ENCODE measurements at places on chromosomes 4 and X. TPM values are rescaled to one million over a fixed set of nuclear protein-coding genes. Genes with fewer than 3 reads are reported as not detected.

DNA sequence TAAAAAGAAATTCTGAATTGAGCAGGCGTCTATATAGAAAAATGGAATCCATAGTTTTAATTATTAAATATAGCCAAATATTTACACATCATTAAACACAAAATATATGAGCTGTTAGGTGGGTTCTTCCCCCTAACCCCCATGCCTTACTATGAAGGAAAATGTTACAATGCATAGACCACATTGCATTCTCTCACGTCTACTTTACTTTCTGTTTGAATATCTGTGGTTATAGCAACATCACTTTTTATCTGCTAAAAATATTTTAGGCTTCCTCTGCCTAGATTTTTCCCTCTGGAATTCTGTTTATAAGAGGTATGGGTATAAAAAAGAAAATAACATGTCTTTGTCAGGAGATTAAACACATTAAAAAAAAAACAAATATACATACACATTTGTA is 73.1 kb downstream of the MAML3 start:
- H3K4me3 ChIP-seq, result no peak overlapping the region
- no peak for DNase-seq
- no peaks in the 10 kb centered on the region for H3K27me3 ChIP-seq
- H3K4me1 ChIP-seq, result peaks cover 46% of the 10 kb centered on the region
- no peaks in the 10 kb centered on the region for H3K36me3 ChIP-seq
- H3K27ac ChIP-seq, result peak overlapping the region; percentile 94

DNA sequence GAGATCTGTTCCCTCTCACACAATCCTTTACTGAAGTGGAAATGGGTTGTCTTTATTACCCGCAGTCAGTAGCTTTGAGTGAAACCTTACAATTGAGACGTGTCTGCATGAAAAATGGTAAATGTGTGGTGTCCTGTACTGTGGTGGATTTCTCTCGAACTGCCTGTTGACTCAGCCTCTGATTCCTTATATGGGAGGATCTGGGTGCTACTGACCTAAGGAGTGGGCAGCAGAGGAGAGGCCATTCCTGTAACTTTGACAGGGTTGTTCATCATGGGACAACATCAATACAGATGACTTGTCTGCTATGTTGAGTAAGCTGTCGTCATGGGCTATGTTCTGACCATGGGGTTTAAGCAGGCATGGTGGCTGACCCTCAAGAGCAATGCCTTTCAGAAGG is 159.6 kb upstream of the WDR1 start:
- no peaks in the 10 kb centered on the region for H3K27me3 ChIP-seq
- H3K27ac ChIP-seq, result no peak overlapping the region
- no peaks in the 10 kb centered on the region for H3K4me1 ChIP-seq
- H3K4me3 ChIP-seq, result no peak overlapping the region
- no peak for DNase-seq

DNA sequence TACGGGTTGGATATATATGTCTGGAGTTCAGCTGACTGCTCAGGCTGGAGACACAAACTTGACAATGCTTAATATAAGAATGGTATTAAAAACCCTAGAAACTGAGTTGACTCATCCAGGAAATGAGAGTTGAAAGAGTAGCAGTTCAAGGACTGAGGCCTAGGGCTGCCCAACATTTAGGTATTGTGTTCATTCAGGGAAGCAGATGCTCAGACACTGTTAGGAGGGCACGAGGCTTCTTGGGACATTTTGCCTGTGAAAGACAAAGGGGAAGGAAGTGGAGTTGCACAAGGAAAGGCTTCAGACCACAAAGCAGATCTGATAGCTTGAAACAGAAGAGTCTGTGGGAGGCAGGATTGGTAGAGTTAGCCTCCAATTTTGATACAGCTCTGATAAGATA is 52.0 kb upstream of the HS3ST1 start:
- H3K4me3 ChIP-seq, result no peak overlapping the region
- H3K27me3 ChIP-seq, result no peaks in the 10 kb centered on the region
- H3K36me3 ChIP-seq, result no peaks in the 10 kb centered on the region

DNA sequence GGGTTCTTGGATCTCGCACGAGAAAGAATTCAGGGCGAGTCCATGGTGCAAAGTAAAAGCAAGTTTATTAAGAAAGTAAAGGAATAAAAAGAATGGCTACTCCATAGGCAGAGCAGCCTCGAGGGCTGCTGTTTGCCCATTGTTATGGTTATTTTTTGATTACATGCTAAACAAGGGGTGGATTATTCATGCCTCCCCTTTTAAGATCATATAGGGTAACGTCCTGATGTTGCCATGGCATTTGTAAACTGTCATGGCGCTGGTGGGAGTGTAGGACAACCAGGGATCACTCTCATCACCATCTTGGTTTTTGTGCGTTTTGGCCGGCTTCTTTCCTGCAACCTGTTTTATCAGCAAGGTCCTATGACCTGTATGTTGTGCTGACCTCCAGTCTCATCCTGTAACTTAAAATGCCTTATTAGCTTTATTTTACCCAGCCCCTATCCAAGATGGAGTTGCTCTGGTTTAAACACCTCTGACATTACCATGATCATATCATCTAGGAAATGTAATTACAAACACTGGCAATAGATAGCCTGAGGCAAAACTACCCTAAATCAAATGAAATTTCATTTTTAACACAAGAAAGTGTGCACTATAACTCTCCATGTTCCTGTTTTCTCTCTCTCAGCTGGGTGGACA is 94.3 kb upstream of the ATXN3L start:
- no peak overlapping the region for H3K4me3 ChIP-seq
- peak overlapping the region; percentile 34 for H3K27ac ChIP-seq
- peaks cover 11% of the 10 kb centered on the region for H3K4me1 ChIP-seq
- no peaks in the 10 kb centered on the region for H3K27me3 ChIP-seq

Gene XPNPEP2
- 0.21 TPM for polyA plus RNA-seq

Gene ADH1C
- polyA plus RNA-seq, result not detected

- no peaks in the 10 kb centered on the region for H3K36me3 ChIP-seq
- no peaks in the 10 kb centered on the region for H3K27me3 ChIP-seq
- no peak overlapping the region for H3K27ac ChIP-seq
- no peak for DNase-seq
Measured at GRCh38 chr4:54152846-54153600, 53.1 kb downstream of the GSX2 start.

- no peak overlapping the region for H3K4me3 ChIP-seq
- peaks cover 4% of the 10 kb centered on the region for H3K4me1 ChIP-seq
- H3K36me3 ChIP-seq, result no peaks in the 10 kb centered on the region
- H3K27ac ChIP-seq, result no peak overlapping the region
- no peaks in the 10 kb centered on the region for H3K27me3 ChIP-seq
Measured at GRCh38 chr4:142307857-142308256, 538.2 kb downstream of the INPP4B start.

DNA sequence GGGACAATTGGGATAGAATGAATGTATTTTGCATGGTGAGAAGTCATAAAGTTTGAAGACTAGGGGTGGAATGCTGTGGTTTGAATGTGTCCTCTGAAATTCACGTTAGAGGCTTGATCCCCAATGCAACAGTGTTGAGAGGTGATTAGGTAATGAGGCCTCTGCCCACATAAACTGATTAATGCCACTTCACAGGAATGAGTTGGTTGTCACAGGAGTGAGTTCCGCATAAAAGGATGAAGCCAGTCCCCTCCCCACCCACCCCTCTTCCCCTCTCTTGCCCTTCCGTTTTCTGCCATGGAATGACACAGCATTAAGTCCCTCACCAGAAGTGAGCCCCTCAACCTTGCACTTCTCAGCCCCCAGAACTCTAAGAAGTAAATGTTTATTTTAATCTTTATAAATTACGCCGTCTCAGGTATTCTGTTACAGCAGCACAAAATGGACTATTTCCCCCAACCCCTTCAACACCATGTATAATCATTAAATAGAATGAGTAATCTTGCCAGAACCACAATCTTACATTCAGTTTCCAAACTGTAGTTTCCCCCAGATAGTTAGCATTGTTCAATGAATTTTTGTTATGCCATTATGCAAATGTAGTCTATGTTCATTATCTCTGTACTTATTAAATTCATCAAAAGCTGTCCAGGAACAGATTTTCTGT is 5.5 kb upstream of the MMAA start:
- no peak for DNase-seq
- no peaks in the 10 kb centered on the region for H3K4me1 ChIP-seq
- H3K27me3 ChIP-seq, result no peaks in the 10 kb centered on the region
- H3K36me3 ChIP-seq, result no peaks in the 10 kb centered on the region
- no peak overlapping the region for H3K27ac ChIP-seq

GRCh38 chr4:147318586-147318985 is 162.3 kb upstream of the EDNRA start:
- H3K4me3 ChIP-seq, result no peak overlapping the region
- no peaks in the 10 kb centered on the region for H3K36me3 ChIP-seq
- H3K4me1 ChIP-seq, result no peaks in the 10 kb centered on the region
- H3K27me3 ChIP-seq, result no peaks in the 10 kb centered on the region
- no peak overlapping the region for H3K27ac ChIP-seq

Gene NEIL3
- polyA plus RNA-seq, result 3.6 TPM

DNA sequence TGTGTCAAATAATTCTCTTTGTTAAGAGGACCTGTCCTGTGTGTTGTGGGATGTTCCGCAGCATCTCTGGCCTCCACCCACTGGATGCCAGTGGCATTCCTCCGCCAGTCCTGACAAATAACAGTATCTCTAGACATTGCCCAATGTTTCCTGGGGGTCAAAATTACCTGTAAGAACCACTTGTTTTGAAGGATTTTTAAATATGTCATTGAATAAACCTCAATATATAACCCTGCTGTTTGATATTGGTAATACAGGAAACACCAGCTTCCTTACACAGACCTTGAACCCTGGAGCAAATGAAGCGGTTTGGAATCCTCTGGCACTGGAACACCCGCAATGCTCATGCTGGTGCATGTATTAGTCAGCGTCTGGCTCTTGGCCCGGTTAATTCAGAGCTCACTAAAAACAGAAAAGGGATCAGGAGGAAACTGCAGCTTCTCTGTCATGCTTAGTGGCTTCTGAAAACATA is 101.3 kb downstream of the TBL1X start:
- H3K27me3 ChIP-seq, result no peaks in the 10 kb centered on the region
- H3K27ac ChIP-seq, result peak overlapping the region; percentile 23
- no peaks in the 10 kb centered on the region for H3K36me3 ChIP-seq
- no peak overlapping the region for H3K4me3 ChIP-seq
- no peak for DNase-seq
- peaks cover 4% of the 10 kb centered on the region for H3K4me1 ChIP-seq

DNA sequence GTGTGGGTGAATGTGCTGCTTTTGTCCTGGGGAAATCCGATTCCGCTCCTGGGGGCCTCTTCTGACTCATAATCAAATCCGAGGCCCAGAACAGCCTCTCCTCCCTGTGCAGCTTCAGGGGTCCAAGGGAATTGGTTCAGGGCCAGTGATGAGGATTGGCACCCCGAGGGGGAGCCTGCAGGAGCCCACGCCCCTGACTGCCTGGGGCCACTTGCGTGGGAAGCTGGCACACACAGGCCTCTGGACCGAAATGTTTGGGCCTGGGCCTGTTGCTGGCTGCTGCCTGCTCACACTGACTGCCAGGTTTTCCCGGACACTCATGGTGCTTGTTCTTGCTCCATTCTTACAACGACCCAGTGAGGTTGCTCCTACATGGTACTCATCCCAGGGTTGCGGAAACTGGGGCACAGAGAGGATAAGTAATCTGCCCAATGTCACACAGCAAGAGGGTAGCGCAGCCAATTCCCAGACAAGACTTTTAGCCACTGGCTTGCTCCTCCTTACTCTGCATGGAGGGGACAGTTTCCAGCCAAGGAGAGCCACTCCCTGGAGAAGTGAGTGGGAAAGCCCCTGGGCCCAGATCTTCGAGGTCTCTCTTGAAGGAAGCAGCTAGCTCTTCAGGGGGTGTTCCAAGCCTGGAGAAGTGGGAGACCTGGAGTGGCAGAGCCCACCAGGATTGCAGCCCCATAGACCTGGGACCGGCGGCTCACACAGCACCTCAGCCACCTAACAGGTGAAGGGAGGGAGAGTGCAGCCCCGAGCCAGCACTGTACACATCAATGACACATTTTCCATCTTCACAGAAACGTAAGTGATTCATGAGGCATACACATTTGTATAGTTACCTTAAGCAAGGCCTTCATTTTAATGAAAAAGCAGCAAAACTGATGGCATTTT is 20.3 kb downstream of the CFAP99 start:
- no peak for DNase-seq
- no peaks in the 10 kb centered on the region for H3K36me3 ChIP-seq
- no peaks in the 10 kb centered on the region for H3K27me3 ChIP-seq
- H3K4me3 ChIP-seq, result no peak overlapping the region
- H3K27ac ChIP-seq, result no peak overlapping the region

DNA sequence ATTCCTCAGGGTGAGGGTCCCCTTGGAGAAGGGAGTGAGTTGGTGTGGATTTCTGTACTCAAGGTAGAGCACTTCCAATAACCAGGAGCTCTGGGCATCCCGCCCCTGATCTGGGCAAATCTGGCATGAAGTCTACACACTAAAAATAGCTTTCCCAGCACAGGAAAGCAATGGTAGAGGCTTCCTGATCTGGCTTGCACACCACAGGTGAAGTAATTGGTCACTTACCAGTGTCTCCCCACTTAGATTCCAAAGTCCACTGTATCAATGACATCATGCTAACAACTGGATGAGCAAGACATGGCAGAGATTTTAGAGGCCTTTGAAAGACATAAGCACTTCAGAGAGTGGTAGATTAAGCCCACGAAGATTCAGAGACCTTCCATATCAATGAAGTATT is 17.8 kb upstream of the IDS start:
- H3K27ac ChIP-seq, result peak overlapping the region; percentile 60
- H3K4me1 ChIP-seq, result no peaks in the 10 kb centered on the region
- H3K4me3 ChIP-seq, result no peak overlapping the region
- no peaks in the 10 kb centered on the region for H3K36me3 ChIP-seq

Gene USP26
- polyA plus RNA-seq, result not detected

DNA sequence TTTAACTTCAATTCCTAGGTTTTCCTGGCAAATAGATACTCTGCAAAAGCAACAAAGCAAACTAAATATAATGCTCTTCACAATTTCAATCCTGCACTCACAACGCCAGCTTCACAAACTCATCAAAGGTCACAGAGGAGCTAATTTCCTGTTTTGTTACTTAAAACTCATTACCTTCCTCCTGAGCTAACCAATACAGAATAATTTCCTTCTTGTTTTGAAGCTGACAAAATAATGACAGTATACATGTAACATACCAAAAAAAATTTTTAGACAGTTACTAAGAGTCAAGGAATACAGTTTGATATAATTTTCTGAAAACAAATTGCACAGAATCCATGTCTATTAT is 17.9 kb downstream of the CNOT6L start:
- H3K4me1 ChIP-seq, result no peaks in the 10 kb centered on the region
- H3K27me3 ChIP-seq, result no peaks in the 10 kb centered on the region
- H3K36me3 ChIP-seq, result no peaks in the 10 kb centered on the region
- no peak overlapping the region for H3K27ac ChIP-seq
- no peak for DNase-seq
- no peak overlapping the region for H3K4me3 ChIP-seq

DNA sequence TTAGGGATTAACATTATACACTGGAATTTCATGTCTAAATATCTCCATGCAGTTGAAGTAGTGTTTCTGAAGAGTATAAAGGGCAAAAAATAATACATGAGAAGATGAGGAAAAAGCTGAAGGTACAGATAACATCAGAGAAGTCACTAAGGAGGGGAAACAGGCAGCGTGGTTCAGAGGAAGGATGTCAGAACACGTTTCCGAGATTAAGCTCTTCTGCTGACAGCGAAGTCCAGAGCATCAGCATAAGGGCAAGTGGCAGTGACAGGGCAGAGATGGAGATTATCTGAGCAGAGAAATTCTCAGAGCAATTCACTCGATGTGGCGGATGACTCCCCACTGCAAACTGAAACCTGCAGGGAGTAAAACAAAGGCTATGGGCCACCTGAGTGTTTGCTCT is 443.2 kb upstream of the FRG1 start:
- H3K4me3 ChIP-seq, result no peak overlapping the region
- no peaks in the 10 kb centered on the region for H3K4me1 ChIP-seq
- no peak overlapping the region for H3K27ac ChIP-seq
- H3K27me3 ChIP-seq, result no peaks in the 10 kb centered on the region
- no peak for DNase-seq

Data from SK-N-SH (cell line).